A549 treated with AZD2906 at 1 μM for 4 hours (cell line): ENCODE measurements at places on chromosomes 16 and 17. TPM values are rescaled to one million over a fixed set of nuclear protein-coding genes. Genes with fewer than 3 reads are reported as not detected.

The KRTAP4-5 gene
- total RNA-seq = not detected in 5 replicates

The ACSM3 gene
- total RNA-seq = 2.9 to 3.6 TPM (median 3.0 TPM) in 5 replicates

The FSCN2 gene
- 0.86 to 1.6 TPM (median 1.3 TPM) in 5 replicates for total RNA-seq

The KRTAP4-1 gene
- 0.08 to 0.13 TPM in 2 of 5 replicates, not detected in the others for total RNA-seq

The REXO5 gene
- total RNA-seq = 3.6 to 4.9 TPM (median 4.3 TPM) in 5 replicates

The CLEC18A gene
- 0.08 to 0.18 TPM (median 0.13 TPM) in 4 of 5 replicates, not detected in the other for total RNA-seq

The GGA2 gene
- 24.6 to 29.8 TPM (median 26.3 TPM) in 5 replicates for total RNA-seq

The TNS4 gene
- total RNA-seq = 188 to 253 TPM (median 228 TPM) in 5 replicates

The LPO gene
- 0.06 to 0.10 TPM (median 0.08 TPM) in 4 of 5 replicates, not detected in the other for total RNA-seq

The HAGHL gene
- total RNA-seq = 17.6 to 20.2 TPM (median 18.6 TPM) in 5 replicates

The PRSS53 gene
- 1.1 to 2.1 TPM (median 1.4 TPM) in 5 replicates for total RNA-seq

The LRRC46 gene
- 2.7 to 3.7 TPM (median 3.2 TPM) in 5 replicates for total RNA-seq

The KIAA0513 gene
- total RNA-seq = 2.1 to 2.6 TPM (median 2.5 TPM) in 5 replicates

The AGRP gene
- 0.17 TPM in 1 of 5 replicates, not detected in the others for total RNA-seq

The RPRML gene
- 0.74 to 1.0 TPM (median 0.77 TPM) in 5 replicates for total RNA-seq

The YBX2 gene
- 0.37 to 0.68 TPM (median 0.53 TPM) in 5 replicates for total RNA-seq

The SLC5A10 gene
- 0.13 to 0.27 TPM (median 0.17 TPM) in 5 replicates for total RNA-seq

The CIBAR2 gene
- not detected in 5 replicates for total RNA-seq

The CIAO3 gene
- total RNA-seq = 22.4 to 33.1 TPM (median 30.0 TPM) in 5 replicates

The KRTAP4-9 gene
- total RNA-seq = not detected in 5 replicates
